Glomerular endothelial cell (primary cell): ENCODE measurements at places on chromosomes 7 and 10.

GRCh38 chr10:101400585-101400984 is 46.6 kb downstream of the BTRC start:
- no peak for DNase-seq

- DNase-seq: peak; percentile 34
Observed at GRCh38 chr7:129332254-129333035, 101.8 kb upstream of the STRIP2 start.

GRCh38 chr10:80273523-80274170 is 15.8 kb downstream of the MAT1A start:
- no peak for DNase-seq

- DNase-seq: no peak
Observed at GRCh38 chr10:69043931-69044531, 43.9 kb upstream of the SRGN start.

DNA sequence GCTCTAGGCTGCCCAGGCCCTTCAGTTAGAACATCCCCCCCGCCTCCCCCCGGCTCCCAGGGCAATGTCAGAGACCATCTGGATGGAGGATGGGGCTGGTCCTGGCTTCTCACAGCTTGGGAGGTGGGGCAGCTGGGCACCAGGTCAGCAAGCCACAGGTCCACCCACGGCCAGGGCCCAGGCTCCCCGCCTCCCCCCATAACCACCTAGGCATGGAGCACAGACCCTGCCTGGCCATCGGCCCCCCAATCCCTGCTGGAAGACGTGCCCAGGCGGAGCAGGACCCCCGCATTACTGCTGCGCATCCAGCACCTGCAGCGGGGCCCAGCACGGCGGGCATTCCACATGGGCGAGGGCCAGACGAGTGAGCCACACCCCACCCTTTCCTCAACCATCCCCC is 169.6 kb downstream of the ELFN1 start:
- DNase-seq: no peak

GRCh38 chr7:155383756-155384491 is 74.0 kb upstream of the EN2 start:
- DNase-seq: no peak
